Hematopoietic multipotent progenitor cell treated with erythropoietin and hydrocortisone succinate and interleukin-3 and kit ligand, for 6 days (in vitro differentiated cells): ENCODE measurements at places on chromosomes 3 and 15.

DNA sequence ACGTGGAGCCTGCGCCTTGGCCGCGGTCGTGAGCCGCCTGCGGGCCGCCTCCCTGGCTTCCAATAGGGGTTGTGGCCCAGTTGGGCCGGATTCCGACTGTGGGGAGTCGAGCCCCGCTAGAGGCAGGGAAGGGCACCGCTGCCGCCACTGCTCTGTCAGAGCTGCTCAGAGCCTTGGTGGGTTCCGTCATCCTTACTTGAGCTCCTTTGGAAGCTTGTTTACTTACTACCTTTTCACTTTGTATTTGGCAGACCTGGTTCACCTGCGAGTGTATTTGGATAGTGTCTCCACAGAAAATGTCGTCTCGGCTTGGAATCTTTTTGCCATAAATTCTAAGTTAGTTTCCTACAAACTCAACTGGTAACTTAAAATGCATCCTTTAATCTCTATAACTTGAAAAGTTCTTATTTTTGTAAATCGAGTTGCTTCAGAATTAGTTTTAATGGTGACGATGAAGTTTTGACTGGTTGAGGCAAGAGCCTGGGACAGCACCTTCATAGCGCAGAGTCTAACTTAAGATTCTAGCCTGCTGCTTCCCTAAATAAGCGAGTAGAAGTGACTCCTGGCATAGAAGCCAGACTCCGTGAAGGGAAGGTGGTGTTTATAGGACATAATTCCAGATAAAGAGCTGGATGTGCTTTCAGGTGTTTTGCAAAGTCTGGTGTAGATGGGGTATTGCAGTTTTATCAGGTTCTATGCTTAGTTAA, 800 bp downstream of the DAG1 start:
- peak; percentile 43 for DNase-seq

DNA sequence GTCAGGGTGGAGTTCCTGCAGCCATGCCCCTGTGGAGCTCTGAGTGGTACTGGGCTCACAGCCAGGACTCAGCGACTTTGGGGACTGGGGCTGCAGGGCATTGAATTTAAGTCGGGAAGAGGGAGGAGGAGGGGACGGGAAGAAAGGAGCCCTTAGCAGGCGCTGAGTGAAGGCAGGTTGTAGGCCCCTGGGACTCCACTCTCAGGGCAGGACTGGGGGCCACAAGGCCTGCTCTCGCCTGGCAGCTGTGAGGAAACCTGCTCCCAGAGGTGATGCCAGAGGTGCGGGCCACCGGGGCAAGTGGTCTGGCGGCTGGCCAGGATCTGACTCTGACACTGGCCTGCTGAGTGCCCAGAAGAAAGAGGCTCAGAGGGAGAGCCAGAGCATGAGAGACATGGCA, 73.5 kb downstream of the EPHB3 start:
- no peak for DNase-seq

DNA sequence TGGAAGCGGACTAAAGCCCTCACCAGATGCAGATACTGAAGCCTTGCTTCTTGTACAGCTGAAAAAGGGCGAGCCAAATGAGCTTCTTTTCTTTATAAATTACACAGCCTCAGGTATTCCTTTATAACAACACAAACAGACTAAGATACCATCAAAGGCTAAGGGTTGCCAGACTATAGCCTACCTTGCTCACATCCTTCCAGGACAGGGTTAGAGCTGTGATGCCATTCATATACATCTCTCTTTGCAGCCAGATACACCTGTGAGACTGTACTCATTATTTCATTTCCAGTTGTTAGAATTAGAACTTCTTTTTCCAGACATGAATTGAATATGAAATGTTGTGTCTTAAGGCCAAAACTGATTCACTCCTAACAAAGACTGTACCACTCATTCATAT, 262.8 kb upstream of the NR2F2 start:
- DNase-seq = no peak

GRCh38 chr15:63465104-63465503, 39.3 kb upstream of the USP3 start:
- no peak for DNase-seq

GRCh38 chr3:70963431-70964275, 619.9 kb downstream of the FOXP1 start:
- DNase-seq = no peak

- no peak for DNase-seq
Observed at GRCh38 chr3:29138171-29138570, 142.7 kb upstream of the RBMS3 start.

- DNase-seq = no peak
Observed at GRCh38 chr15:67384761-67385160, 130.2 kb downstream of the IQCH start.

GRCh38 chr15:41836713-41837454, 1.8 kb upstream of the PLA2G4B start:
- no peak for DNase-seq

DNA sequence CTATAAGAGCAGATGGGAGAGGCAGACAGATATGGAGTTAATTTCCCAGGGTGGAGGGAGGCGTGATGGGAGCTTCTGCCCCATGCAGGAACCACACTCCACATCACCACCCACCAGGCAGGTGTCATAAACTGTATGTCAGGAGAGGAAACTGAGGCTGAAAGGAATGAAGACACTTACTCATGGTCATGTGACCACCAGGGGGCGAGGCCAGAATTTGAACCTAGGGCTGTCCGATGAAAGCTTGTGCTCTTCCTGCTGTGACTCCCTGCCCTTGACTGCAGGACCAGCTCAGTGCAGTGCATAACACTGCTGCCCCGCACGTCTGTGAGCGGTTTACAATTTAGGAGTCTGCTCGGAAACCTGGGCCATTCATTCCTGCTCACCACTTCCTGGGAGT, 28.8 kb downstream of the NUP210 start:
- DNase-seq = peak; percentile 47

- DNase-seq = peak; percentile 67
Observed at GRCh38 chr3:123421353-123422174, 27.3 kb downstream of the ADCY5 start.
